Activated CD4-positive, alpha-beta T cell treated with anti-CD3 and anti-CD28 coated beads, Interleukin-10, Interleukin-2, amounts not matched to agents 100 ng/mL and 50 ng/mL, durations not matched to agents 16 hours and 8 hours (primary cell): ENCODE measurements at places on chromosomes 7 and 10.

- DNase-seq: no peak
Observed at GRCh38 chr7:20435305-20435704, 104.6 kb downstream of the ITGB8 start.

DNA sequence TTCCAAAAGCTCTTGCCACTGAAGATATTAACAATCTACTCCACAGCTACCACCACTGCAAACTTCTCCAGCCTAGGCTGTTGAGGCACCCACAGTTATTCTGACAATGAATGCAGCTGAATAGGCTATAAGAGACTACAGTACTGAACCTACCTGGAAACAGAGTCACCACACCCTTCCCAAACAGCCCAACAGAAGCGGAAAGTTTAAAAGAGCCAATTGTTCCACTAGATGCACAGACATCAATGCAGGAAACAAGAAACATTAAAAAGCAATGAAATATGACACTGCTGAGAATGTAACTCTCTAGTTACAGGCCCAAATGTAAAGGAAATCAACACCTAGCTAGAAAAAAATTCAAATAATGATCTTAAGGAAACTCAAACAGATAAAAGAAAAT, 64.5 kb upstream of the PLA2G12B start:
- no peak for DNase-seq

GRCh38 chr10:113003052-113003451, 53.0 kb downstream of the TCF7L2 start:
- no peak for DNase-seq

DNA sequence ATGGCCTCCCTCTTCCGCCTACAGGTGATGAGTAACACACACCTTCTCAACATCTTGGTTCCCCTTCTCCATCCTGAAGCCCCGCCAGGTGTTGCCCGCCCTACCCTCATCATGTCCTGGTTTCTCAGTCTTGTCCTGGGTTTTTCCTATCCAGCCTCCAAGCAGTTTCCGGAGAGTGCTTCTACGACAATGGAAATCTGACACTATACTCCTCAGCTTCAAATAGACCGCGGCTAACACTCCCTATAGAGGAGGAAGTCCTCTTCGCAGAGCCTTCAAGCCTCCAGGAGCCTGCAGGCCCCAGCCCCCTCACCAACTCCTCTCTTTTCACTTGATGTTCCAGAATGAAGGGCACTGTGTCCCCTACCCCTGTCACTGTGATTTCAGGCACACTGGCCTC, 147.4 kb downstream of the PRPF18 start:
- DNase-seq: no peak

DNA sequence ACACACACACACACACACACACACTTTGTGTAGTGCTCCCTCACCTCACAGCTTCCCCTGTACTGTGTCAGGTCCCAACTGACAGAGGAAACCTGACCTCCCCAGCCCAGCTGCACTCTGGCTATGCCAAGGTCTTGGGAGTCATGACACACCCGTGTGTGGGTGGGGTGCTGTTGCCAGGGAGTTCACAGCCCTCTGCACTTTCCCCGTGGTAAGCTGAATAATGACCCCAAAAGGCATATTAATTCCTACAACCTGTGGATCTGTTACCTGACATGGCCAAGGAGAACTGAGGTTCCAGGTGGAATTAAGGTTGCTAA, 8.9 kb upstream of the NANOS1 start:
- DNase-seq: no peak

DNA sequence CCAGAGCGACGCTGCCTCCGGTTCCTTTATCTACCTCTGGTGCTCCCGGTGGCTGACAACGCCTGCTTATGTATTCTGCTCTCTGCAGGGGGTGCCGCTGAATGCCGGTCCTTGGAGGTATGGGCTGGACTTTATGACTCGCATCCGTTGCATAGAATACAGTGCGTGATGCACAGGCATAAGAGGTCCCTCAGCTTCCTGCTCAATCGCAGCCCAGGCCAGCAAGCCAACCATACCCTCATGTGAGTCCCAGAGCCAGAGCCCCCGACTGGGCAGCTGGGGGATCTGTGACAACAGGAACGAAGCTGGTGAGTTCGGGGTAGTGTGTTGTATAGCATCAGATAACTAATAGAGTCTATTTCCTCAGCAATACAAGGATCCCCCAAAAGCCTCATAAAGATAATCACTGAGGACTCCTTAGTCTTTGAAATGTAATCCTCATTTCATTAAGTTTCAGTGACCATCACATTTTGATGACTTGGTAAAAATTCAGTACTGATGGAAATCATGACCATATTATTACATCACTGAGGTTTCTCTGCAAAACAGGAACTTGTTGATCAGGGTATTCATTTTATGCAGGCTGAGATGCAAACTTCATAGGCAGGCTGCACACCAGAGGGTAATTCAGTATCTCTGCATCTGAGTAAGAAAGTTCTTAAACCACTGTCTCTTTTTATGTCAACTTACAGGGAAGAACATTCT, 607.8 kb downstream of the PTPRN2 start:
- DNase-seq: no peak
